Stimulated activated CD8-positive, alpha-beta memory T cell treated with anti-CD3 and anti-CD28 coated beads, Interleukin-7, amount 100 ng/mL, for 4 hours (primary cell): ENCODE measurements at places on chromosomes 1 and 21.

GRCh38 chr1:77030401-77031105, 163.3 kb downstream of the ST6GALNAC5 start:
- DNase-seq: no peak

GRCh38 chr1:52343979-52344378, 22.0 kb downstream of the CC2D1B start:
- no peak for DNase-seq

GRCh38 chr1:43368646-43369020, 822 bp upstream of the ELOVL1 start:
- no peak for DNase-seq

DNA sequence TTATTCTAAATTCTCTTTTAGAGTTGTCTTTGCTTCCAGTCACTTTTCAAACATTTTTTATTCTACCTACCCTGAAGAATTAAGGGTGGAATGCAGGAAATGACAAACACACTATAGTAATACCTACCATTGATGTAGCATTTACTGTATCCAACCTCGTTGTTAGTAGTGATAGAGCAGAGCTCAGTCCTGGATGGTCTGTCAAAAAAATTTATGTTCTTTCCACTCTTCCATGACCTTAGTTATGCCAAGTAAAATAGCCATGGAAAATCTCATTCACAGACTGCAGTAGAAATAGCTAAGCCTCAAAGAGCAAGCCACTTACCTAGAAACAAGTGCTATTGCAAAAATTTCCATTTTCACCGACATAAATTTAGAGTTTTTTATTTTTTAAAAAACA, 74.6 kb downstream of the CRB1 start:
- DNase-seq: no peak

DNA sequence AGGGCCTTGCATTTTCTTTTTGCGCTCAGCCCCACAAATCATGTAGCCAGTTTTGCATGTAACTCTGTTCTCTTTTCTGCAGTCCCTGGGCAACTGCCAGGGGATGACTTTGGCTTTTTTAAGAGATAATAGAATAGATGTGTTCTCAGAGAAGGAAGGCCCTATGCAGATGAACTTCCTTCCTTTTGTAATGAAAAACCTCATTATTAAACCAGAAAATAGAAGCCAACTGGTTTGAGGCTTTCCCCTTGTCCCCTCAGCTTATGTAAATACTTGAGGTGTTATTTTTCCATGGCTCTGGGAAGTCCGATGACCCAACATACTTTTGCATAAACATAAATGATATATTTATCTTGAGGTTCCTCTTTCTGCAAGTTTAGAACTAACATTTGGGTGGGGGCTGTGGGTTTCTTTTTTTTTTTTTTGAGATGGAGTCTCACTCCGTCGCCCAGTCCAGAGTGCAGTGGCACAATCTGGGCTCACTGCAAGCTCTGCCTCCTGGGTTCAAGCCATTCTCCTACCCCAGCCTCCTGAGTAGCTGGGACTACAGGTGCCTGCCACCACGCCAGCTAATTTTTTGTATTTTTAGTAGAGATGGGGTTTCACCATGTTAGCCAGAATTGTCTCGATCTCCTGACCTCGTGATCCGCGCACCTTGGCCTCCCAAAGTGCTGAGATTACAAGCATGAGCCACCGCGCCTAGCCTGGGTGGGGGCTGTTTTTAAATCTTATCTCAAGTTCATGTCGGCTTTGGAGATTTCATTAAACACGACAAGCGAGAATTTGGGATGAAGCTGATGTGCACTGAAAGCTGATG, 14.4 kb upstream of the FCRL5 start:
- no peak for DNase-seq

DNA sequence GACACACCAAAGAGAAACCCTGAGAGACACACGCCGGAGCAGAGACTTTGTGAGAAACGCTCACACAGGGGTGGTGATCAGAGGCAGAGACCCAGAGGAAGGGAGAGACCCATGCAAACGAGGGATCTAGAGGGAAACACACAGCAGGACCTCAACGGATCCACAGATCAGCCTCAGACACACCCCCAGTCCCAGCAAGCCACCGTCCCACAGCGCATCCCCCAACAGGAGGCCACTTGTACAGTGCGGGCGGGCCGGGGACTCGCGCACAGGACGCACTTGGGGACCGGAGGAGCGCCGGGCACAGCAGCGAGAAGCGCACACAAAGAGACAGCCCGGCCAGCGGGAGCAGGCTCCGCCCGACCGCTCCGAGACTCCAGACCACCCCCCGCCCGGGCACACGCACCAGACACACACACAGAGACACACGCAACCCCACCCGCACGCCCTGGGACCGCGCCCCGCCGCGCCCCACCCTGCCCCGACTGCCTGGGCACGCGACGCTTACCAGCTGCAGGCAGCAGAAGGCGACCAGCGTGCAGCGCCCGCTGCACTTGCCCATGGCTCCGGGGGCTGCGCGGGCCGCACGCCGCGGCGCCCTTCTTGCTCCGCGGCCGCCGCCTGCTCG, 587 bp downstream of the NKAIN1 start:
- DNase-seq: no peak

GRCh38 chr21:31041295-31042079, 3.2 kb upstream of the KRTAP19-8 start:
- no peak for DNase-seq

DNA sequence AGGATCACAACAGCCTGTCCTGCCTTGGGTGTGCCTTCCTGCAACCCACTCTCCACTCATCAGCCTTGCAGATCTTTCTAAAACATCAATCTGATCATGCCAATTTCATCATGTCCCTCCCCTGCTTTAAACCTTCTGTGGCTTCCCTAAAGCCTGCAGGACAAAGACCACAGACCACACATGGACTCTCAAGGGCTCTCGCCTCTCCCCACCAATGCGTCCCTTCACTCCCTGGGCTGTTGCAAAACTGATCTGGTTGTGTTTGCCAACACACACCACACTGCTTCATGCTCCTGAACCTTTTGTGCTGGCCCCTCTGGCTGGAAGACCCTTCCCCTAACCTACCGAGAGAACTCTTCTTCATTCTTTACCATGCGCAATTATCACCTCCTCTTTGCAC, 72.4 kb downstream of the ITPKB start:
- DNase-seq: no peak

GRCh38 chr1:90007979-90008404, 13.1 kb downstream of the ZNF326 start:
- no peak for DNase-seq

DNA sequence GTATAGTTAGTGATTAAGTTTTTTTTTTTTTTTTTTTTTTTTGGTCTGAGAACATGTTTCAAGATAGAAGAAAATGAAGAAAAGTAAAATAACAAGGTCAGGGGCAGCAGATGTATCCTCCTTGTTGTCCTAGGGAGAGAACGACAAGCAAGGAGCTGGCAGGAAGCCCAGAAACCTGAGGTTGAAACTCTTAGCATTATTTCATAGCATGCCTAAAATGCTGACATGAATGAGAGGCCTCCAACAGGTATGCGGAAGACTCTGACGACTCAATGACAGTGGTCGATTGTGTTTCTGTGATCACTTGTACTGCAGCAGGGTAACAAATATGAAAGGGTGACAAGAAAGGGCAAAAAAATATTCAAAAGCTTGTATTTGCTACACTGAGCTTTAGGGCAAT, 415.9 kb downstream of the PLA2G4A start:
- DNase-seq: no peak

- no peak for DNase-seq
Observed at GRCh38 chr1:211377539-211378450, 51.2 kb downstream of the TRAF5 start.

GRCh38 chr1:207020709-207021107, 11.8 kb downstream of the C1orf116 start:
- no peak for DNase-seq

DNA sequence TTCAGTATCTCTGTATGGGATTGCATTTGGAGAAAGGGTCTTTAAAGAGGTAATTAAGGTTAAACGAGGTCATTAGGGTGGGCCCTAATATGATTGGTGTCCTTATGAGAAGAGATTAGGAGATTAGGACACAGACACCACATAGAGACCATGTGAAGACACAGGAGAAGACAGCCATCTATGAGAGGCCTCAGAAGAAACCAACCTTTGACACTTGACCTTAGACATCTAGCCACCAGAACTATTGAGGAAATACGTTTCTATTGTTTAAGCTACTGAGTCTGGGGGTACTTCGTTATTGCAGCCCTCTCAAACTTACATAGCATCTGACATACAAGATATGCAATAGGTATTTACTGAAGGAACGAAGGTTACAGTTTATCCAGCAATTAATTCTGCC, 7.3 kb upstream of the VPS45 start:
- no peak for DNase-seq

GRCh38 chr1:157968508-157968907, 24.9 kb upstream of the KIRREL1 start:
- DNase-seq: no peak

GRCh38 chr1:221415651-221416050, 326.2 kb downstream of the DUSP10 start:
- DNase-seq: no peak

GRCh38 chr1:167633258-167633944, 3.4 kb downstream of the RCSD1 start:
- no peak for DNase-seq

DNA sequence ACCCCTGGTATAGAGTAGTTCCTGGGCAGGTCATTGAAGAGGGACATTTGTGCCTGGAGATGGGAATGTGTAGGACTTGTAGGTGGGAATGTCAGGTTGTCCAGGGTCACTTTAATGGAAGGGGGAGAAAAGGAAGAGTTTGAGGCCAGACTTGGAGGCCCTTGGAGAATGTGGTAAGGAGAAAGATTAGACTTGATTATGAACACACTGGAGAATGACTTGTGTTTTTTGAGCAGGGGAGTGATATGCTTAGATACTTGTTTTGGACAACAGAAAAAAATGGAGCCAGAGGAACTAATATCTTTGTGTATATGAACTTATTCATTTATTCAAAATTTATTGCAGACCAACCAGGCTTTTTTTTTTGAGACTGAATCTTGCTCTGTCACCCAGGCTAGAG, 17.9 kb downstream of the ELAPOR1 start:
- DNase-seq: no peak

- peak; percentile 24 for DNase-seq
Observed at GRCh38 chr1:110210604-110211495, 736 bp downstream of the KCNC4 start.

- DNase-seq: no peak
Observed at GRCh38 chr1:60889709-60890108, 192.7 kb upstream of the NFIA start.

GRCh38 chr1:25503551-25504426, 39.6 kb upstream of the LDLRAP1 start:
- peak; percentile 55 for DNase-seq

DNA sequence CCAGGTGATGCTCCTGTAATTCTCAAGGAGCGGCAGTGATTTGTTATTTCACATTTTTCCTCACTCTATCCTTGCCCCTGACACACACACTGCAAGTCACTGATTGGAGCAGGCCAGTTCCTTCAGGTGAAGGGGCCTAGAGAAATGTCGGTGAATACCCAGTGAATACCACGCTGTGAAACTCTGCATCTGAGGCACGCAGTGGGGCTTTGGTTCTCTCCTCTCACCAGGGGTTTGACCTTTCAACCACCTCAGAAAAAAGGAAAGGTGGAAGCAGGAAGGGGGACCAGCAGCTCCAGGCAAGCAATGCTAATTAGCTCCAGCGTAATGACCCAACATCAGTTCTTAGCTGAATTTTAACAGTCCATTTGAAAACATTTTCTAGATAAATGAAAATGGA, 532 bp upstream of the FAM177B start:
- no peak for DNase-seq

- DNase-seq: no peak
Observed at GRCh38 chr1:156691665-156692440, 13.5 kb downstream of the CRABP2 start.

DNA sequence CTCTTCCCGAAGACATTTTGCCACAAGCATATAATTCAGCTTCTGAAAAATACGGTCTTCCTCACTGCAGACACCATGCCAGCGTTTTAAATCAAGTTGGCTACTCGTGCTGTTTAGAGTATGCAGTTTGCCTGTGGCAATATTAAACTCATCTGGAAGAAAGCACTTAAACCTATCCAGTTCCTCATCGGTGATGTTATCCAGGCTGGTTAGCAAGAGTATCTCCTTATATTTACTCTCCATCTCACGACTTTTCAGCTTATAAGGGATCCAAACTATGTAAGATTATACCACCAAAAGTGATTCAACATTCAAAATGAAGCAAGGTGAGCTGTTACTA, 9.7 kb upstream of the IFI16 start:
- DNase-seq: no peak

DNA sequence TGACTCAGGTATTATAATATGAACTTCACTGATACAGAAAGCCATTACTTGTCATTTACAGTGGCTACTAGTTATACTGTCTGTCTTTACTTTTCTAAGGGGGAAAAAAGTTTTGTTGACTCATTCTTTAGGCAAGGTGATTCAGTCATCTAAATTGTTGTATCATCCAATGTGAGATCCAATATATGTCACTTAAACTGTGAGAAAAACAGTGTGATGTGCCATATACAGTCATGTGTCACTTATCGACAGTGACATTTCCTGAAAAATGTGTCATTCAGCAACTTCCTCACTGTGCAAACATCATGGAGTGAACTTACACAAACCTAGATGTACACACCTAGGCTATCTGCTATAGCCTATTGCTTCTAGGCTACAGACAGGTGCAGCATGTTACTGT, 57.6 kb downstream of the KCNK2 start:
- DNase-seq: no peak

DNA sequence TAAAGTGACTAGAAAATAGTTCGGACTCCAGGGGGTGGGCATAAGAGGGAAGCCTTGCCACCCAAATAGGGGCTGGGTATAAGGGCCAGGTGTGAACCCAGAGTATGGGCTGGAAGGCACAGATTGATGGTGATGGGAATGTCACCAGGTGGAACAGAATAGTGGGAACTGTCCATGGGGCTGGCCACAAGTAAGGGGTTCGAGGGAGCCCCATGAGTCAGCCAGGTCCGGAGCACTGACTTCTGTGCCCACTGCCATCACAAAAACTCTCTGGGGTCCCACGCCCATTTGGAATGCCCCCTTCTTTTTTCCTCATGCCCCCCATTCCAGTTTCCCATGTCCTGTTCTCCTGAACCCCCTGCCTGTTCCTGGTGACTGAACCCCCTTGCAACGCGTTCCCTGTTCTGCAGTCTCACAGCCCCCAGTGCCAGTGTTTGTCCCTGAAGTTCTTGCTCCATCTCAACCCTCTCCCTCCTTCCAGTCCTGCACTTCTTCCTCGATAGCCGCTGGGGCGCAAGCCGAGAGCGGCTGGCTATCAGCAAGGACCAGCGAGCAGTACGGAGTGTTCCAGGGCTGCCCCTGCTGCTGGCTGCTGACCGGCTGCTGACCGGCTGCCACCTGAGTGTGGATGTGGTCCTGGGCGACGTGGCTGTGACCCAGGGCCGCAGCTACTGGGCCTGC, 7.9 kb downstream of the TRIM46 start:
- no peak for DNase-seq

- DNase-seq: no peak
Observed at GRCh38 chr1:208652296-208653160, 408.3 kb upstream of the PLXNA2 start.

GRCh38 chr1:107640207-107640606, 324.8 kb downstream of the VAV3 start:
- DNase-seq: no peak

GRCh38 chr1:110242062-110242461, 31.9 kb downstream of the KCNC4 start:
- no peak for DNase-seq
